ENCODE measurements at places on chromosomes 12 and 14. TPM values are rescaled to one million over a fixed set of nuclear protein-coding genes. Genes with fewer than 3 reads are reported as not detected.

Gene BBS10
- 13.2 TPM for total RNA-seq

Gene RTN1
- total RNA-seq, result 0.09 TPM

Gene MAP3K9
- 0.17 TPM for total RNA-seq

Gene IQSEC3
- under 0.01 TPM for total RNA-seq

Gene PLA2G1B
- not detected for total RNA-seq

Gene SGPP1
- 11.4 TPM for total RNA-seq

Gene CCDC60
- total RNA-seq, result not detected

Gene KERA
- total RNA-seq, result not detected

Gene MANSC1
- total RNA-seq, result 7.0 TPM

Gene FBRSL1
- 3.3 TPM for total RNA-seq

Gene FGD4
- 7.7 TPM for total RNA-seq

Gene PTPRQ
- under 0.01 TPM for total RNA-seq

Gene GPR162
- total RNA-seq, result 0.09 TPM

Gene KCNMB4
- 0.60 TPM for total RNA-seq

Gene ASCL1
- total RNA-seq, result not detected

Gene CNTN1
- total RNA-seq, result not detected

Gene PARPBP
- 4.4 TPM for total RNA-seq

Gene CLEC2D
- 2.2 TPM for total RNA-seq

Gene TBC1D30
- total RNA-seq, result 13.2 TPM

Gene COPZ1
- 96.6 TPM for total RNA-seq

Gene TAS2R7
- total RNA-seq, result 0.09 TPM

Gene ZNF891
- 0.54 TPM for total RNA-seq

Gene ITGB7
- total RNA-seq, result under 0.01 TPM

Gene JAG2
- total RNA-seq, result 26.6 TPM

Gene GLIPR1L2
- total RNA-seq, result 0.09 TPM

Measured in dermis lymphatic vessel endothelial cell (primary cell).